HepG2 (cell line): ENCODE measurements at places on chromosomes 6 and 20. TPM values are rescaled to one million over a fixed set of nuclear protein-coding genes. Genes with fewer than 3 reads are reported as not detected.

PRR18 gene
- polyA plus RNA-seq: 0.01 and 0.04 TPM in 2 replicates

DNA sequence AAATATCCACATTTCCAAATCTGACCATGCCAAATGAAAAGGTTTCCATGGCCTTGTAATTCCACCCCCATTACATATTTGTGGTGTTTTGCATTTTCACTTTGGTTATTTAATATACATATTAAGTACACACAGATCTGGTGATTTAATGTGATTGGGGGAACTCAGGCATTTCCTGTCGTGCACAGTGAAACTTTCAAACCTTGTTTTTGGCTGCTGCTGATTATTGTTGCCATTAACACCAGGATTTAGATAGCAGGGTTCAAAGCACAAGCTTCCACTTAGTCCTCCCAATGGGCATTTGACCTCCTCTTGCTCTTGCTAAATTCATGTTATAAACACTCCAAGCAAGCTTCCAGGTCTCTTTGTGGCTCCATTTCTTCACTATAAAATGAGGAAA lies 166.5 kb downstream of the SOBP start:
- DNase-seq: no peak

GRCh38 chr6:108653949-108654348 lies 93.2 kb downstream of the FOXO3 start:
- DNase-seq: no peak

- no peak for DNase-seq
Measured at GRCh38 chr6:163249651-163250101, 164.8 kb upstream of the QKI start.

DNA sequence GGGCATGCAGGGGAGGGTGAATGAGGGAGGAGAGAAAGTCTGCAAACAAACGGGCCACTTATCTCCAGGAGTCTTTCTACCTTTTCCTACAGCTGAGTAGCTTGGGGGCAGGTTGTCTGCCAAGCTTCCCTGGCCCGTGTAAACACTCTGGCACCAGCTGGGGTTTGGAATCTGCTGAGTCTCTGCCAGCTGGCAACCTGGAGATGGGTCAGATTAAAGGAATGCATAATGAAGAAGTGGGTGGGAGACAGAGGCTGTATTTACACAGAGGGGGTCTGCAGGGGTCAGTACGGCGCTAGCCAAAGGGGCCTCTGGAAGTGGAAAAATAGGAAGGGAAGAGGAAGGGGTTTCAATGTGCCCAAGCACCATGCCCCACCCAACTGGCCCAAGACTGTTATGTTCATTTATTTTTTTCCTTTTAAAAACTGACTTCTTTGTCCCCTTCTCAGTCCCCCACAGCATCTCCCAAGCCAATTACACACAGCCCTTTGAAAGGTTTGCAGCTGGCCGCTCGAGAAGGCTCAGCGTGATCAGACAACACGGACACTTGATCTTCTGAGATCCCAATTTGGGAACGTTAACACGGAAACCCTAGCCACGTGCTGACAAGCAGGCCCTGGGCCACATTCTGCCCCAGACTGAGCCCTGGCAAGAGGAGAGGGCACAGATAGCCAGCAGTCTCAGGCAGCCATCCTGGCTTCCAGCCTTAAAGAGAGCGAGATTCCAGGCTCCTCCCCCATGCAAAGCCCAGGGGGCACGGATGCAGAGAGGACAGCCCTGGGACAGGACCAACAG lies 25.2 kb downstream of the TRAM2 start:
- DNase-seq: peak; percentile 77

DNA sequence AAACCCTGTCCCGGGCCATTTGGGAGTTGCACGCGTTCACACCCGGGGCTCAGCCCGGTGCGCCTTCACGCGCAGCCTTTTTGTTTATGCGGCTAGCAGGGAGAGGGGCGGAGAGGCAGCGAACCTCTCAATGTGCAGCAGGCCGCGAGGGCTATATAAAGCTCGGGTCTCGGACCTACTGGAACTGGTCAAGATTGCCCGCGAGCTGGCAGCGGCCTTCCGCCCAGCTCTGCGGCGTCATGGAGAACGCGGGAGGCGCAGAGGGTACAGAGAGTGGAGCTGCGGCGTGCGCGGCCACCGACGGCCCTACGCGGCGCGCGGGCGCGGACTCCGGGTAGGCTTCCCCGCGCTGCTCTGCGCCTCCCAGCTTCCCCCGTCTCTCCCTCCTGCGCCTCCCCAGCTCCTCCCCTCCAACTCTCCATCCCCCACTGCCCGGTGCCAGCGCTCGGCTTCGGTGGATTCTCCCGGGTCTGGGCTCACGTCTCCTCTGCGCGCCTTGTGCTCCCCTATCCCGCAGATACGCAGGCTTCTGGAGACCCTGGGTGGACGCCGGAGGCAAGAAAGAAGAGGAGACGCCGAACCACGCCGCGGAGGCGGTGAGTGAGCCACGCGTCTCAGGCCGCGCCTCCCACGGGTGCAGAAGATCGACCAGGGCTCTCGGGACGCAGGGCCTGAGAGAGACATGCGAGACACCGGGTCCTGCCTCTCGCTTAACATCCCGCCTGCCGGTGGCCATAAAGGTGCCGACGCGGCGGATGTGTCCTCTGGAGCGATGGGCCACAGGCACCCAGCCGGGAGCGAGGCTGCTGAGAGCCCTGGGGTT lies at the start of gene RIPPLY2:
TSS of gene RIPPLY2 (plus strand) at position 183 of the 823 bp plus-strand sequence. CDS start at position 240, 57 bp downstream.
- no peak for DNase-seq
